ENCODE measurements at places on chromosomes 4 and X. TPM values are rescaled to one million over a fixed set of nuclear protein-coding genes. Genes with fewer than 3 reads are reported as not detected.

- no peak for DNase-seq
Measured at GRCh38 chr4:83961575-83961974, 425.7 kb downstream of the GPAT3 start.

PAGE2 gene
- total RNA-seq = not detected

DNA sequence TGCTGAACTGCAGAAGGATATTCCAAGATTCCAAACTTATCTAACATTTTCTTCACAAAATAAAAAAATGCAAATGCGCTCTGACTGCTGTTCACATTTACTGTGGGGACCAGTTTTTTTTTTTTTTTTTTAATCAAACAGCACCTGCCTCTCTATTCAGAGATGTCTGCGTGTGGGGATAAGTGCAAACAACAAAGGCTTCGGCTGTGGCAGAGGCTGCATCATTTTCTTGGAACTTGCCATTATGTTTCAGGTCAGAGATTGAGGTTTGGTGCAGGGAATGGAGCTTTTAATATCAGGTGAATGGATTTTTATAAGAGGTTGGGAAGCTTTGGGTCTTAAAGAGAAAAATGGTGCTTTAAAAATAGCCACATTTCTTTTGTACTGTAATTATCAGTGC is 78.2 kb upstream of the TET2 start:
- DNase-seq = no peak

HMX1 gene
- not detected for total RNA-seq

DNA sequence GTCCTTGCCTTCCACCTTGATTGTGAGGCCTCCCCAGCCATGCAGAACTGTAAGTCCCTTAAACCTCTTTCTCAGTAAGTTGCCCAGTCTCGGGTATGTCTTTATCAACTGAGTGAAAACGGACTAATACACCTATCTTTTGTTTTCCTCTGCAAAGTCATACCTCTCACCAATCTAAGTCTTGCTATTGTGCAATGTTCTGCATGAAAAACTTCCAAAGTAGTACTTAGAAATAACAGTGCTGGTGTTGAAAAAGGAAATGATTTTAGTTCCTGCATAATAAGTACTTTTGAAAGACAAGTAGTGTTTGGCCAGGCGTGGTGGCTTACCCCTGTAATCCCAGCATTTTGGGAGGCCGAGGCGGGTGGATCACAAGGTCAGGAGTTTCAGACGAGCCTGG is 573.5 kb downstream of the ANKRD50 start:
- DNase-seq = no peak

GRCh38 chr4:38856524-38857337 is at the start of gene TLR6:
Gene TLR6, minus strand, starts transcription at chr4:38856817. Its CDS starts 27,344 bp downstream, at chr4:38829473.
- DNase-seq = no peak
